NCI-H774 (cell line): ENCODE measurements at places on chromosomes 6 and 20.

DNA sequence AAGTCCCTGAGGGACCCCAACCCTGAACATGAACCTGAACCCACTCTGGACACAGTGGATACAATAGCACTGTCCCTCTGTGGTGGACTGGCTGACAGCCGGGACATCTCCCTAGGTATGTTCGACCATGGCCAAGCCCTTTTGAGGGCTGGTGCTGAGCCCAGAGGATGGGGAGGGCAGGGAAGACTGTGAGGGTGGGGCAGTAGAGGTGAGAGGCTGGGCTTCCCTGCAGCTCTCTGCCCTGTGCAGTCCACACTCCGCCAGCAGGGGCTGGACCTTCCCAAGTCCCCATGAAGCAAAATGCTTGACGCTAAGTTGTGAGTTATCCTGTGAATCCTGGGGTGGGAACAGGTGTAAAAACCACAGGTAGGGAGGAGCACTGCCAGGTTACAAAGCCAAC, 11.5 kb downstream of the LPIN3 start:
- DNase-seq = no peak

DNA sequence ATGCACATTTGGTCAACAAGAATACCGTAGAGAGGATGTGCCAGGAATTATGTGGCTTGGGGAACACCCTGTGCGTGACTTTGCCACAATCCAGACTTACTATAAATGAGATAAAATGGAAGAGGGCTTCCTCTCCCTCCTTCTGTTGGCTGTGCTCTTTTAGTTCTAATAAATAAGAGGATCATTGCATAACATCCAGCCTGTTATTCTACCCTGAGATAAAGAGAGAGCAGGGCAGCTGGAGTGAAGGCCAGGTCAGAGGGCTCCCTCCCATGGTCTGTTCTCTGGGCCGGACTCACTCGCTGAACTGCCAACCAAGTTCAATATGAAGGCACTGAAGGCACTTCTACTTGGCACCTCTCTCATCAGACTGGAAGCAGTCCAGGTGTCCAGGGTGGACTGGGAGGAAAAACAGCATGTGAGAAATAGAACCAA, 91.7 kb downstream of the MTFR2 start:
- no peak for DNase-seq

DNA sequence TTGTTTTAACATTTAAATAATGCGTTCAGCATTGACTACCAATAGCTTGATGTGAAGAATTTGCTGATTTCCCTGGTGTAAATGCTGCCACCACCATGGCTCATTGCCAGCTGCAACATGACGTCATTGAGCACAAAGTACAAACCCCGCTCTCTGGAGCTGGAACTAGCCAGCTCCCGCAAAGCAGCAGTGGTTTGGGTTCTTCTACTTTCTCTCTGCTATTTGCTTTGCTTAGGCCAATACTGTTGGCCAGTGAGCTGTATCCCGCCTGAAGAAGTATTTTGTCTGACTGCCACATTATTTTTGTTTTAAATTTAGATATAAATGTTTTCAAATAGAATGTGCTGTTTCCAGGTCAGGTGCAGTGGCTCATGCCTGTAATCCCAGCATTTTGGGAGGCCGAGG, 47.4 kb upstream of the KIF13A start:
- DNase-seq = peak; percentile 3

GRCh38 chr20:44497761-44498160, 22.1 kb downstream of the TTPAL start:
- no peak for DNase-seq

DNA sequence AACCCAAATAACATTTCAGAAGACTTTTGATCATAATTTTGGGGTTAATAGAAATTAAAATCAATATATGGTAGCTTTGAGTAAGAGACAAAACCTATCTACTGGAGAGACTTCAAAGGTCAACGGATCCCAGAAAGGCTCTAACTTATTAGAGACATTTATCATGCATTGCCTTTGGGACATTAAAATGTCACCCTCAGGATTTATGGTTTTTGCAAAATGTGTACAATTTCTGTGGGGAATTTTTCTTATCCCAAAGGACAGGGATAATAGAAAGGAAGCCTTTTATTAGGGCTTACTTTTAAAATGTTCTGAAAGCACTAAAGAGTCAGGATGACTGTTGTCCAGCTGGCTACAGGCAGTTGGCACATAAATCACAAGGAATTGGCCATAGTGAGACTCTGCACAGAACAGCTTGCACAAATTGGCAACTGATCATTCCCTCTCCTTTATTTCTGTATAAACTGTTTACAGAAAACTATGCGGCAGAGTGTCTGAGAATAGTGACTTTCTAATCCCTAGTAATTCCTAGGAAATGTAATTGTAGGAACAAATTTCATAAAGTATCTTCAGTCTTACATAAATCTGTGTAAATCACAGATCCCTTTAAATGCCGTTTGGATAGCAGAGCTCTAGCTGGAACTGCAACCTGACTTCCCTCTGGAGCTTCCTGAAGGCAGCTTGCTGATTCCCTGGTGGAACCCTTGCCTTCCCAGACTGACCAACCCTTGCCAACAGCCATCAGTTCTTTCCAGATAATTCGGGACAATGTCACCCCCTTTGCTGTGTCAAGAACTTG, 201.1 kb upstream of the PREP start:
- no peak for DNase-seq

- peak; percentile 89 for DNase-seq
Observed at GRCh38 chr20:9838378-9839295, at the start of gene PAK5. Gene PAK5, minus strand, starts transcription at chr20:9839076. Its CDS starts 194,748 bp downstream, at chr20:9644328.

GRCh38 chr6:39074486-39074885, 25.9 kb downstream of the GLP1R start:
- no peak for DNase-seq

- no peak for DNase-seq
Observed at GRCh38 chr6:1993042-1993441, 252.4 kb downstream of the GMDS start.

DNA sequence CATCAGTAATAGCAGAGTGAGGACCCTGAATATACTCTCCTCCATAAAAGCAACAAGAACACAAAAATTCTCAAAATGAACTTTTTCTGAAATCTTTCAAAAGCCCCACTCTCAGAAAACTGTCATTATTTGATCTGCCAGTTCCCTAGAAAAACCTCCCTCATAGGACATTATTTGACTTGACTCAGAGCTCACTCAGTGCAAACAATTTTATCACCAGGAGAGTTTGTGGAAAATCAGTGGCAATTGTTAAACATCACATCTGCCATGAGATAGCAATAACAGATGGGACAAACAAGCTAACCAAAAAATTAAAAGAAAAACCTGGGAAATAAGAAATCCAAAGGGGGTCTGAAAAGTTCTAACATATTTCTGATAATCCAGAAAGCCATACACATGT, 100.0 kb downstream of the ATG5 start:
- no peak for DNase-seq

GRCh38 chr20:59643615-59644061, 39.3 kb downstream of the PHACTR3 start:
- DNase-seq = no peak

DNA sequence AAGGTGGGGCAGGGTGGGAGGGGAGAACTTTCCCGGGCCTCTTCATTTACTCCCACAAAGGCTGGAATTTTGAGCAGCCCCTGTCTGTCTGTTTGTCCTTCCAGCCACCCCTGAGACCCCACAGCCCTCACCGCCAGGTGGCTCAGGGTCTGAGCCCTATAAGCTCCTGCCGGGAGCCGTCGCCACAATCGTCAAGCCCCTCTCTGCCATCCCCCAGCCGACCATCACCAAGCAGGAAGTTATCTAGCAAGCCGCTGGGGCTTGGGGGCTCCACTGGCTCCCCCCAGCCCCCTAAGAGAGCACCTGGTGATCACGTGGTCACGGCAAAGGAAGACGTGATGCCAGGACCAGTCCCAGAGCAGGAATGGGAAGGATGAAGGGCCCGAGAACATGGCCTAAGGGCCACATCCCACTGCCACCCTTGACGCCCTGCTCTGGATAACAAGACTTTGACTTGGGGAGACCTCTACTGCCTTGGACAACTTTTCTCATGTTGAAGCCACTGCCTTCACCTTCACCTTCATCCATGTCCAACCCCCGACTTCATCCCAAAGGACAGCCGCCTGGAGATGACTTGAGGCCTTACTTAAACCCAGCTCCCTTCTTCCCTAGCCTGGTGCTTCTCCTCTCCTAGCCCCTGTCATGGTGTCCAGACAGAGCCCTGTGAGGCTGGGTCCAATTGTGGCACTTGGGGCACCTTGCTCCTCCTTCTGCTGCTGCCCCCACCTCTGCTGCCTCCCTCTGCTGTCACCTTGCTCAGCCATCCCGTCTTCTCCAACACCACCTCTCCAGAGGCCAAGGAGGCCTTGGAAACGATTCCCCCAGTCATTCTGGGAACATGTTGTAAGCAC, 46.0 kb upstream of the TTPAL start:
- no peak for DNase-seq

DNA sequence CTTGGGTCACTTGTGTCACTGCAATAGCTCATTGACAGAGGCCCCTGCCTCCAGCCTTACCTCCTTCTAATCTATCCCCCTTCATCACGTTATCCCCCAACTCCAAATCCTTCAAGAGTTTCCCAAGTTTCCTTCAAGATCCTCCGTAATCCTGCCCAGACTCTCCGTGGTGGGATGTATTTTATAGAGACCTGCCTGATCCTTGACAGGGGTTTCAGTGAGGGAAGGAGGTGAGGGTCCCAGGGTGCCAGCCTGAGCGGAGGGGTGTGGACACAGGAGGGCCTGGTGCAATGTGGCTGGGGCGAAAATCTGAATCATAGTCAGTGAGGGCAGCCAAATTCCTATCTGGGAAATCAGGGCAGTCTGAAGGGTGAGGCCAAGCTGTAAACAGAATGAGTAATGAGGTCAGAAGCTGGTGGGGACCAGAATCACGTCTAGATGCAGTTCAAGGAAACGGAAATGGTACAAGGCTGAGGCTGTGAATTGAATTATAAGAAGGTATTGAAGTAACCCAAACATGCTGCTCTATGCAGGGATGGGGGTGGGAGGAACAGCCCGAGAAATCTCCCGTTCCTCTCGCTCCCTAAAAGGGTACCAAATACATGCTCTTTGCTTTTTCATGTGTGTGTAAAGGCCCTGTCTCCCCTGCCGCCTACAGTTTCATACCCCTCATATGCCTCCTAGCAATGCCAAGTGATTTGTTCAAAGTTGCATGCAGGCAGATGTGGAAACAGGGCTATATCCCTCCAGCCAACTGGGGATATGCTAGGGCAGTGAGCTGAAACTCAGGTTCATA, 35.4 kb upstream of the PIM1 start:
- no peak for DNase-seq

- DNase-seq = no peak
Observed at GRCh38 chr6:25769983-25770382, 15.4 kb downstream of the SLC17A4 start.

- DNase-seq = no peak
Observed at GRCh38 chr6:111846492-111847409, 26.5 kb downstream of the FYN start.

GRCh38 chr6:11364971-11365397, 132.5 kb upstream of the NEDD9 start:
- no peak for DNase-seq

- no peak for DNase-seq
Observed at GRCh38 chr20:4401601-4402000, 320.1 kb upstream of the PRND start.

- DNase-seq = no peak
Observed at GRCh38 chr20:1364106-1364505, 28.7 kb downstream of the FKBP1A start.

DNA sequence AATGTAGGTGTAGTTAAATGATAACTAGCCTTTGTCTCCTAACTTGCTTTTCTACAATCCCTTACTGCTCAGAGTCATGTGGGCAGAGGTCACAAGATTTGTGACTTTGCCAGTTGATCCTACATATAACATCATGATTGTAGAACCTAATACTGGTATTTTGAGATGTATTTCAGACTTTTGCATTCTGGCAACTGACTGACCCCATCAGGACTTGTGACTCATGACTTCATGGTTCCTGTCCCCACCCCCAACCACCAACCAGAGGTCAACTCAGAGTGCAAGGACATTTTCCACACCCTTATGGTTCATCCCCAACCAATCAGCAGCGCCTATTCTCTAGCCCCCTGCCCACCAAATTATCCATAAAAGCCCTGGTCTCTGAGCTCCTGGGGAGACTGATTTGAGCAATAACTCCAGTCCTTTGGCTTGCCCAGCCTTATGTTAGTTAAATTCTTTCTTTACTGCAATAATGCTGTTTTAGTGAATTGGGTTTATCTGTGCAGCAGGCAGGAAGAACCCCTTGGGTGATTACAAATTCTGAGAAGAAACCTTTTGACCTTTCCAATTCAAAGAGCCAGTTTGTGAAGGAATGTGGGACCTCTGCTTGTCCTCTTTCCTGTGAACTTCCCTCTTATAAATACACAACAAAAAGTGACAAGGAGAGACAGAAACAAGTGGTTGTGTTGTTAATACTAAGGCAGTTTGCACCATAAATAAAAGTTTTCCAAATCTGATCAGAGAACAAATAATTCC, 588.7 kb downstream of the UTRN start:
- DNase-seq = no peak

GRCh38 chr6:92559003-92559402, 860.4 kb downstream of the EPHA7 start:
- no peak for DNase-seq

DNA sequence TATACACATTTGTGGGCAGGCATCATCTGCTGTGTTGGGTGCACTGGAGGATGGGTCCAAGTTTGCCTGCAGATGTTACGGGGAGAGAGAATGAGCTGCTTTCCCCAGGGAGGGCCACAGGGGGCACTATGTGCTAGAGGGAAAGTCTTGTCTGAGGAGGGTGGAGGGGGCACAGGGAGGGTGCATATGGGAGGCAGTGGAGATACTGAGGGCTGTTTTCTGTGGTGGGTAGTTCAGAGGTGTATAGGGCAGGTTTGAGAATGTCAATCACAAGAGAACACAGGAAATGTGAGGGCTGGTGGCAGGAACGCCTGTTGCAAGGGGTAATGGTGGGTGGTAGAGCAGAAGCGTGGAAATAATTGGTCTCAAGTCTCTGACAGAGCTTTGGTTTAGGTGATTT, 7.7 kb upstream of the PTPRA start:
- no peak for DNase-seq

GRCh38 chr20:38633577-38634093, 32.0 kb downstream of the ARHGAP40 start:
- DNase-seq = peak; percentile 24

GRCh38 chr6:39980839-39981580, 46.7 kb upstream of the MOCS1 start:
- DNase-seq = peak; percentile 35

DNA sequence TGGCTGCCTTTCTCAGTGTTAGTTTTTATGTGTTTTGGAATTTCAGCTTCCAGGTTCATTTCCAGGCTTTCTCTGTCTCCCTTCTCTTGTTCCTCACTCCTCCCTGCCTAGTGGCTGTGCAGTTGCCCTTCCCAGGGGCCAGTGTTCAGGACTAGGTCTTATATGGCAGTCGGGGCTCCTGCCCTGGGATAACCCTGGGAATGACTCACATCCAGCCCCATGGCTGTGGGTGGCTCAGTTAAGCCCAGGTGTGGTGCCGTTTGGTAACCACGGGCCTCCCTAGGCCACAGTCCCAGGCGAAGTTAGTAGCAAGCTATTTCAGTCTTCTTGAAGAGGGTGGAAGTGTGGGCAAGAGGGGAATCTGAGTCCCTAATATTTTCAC, 57.4 kb upstream of the DDR1 start:
- no peak for DNase-seq

- no peak for DNase-seq
Observed at GRCh38 chr6:50285735-50286134, 236.0 kb upstream of the DEFB112 start.
